ENCODE measurements at places on chromosomes 5 and 9.

GRCh38 chr9:87865626-87866025 lies 17.1 kb upstream of the SPATA31E1 start:
- no peak for DNase-seq

GRCh38 chr5:171990713-171991015 lies 15.8 kb downstream of the FBXW11 start:
- no peak for DNase-seq

GRCh38 chr9:10366171-10366779 lies 246.5 kb downstream of the PTPRD start:
- no peak for DNase-seq

DNA sequence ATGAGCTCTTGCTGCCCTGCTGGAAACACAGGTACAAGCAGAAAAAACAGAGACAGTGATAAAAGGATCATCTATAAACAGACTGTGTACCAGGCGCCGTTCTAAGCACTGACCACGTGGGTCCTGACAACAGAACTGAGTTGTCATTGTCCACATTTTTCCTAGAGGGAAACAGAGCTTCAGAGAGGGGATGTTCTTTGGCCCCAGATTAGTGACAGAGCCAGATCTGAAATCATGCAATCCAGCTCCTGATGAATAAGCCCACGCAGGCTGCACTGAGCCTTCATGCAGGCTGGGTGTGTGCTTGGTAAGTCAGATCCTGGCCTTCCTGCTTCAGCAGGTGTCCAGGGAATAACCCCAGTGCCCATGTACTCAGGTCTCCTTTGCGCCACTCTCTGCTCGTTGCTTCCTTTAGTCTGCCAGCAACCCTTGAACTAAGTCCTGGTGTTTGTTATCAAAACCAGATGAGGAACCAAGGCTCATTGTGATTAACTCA lies 22.8 kb upstream of the TCF7 start:
- no peak for DNase-seq

DNA sequence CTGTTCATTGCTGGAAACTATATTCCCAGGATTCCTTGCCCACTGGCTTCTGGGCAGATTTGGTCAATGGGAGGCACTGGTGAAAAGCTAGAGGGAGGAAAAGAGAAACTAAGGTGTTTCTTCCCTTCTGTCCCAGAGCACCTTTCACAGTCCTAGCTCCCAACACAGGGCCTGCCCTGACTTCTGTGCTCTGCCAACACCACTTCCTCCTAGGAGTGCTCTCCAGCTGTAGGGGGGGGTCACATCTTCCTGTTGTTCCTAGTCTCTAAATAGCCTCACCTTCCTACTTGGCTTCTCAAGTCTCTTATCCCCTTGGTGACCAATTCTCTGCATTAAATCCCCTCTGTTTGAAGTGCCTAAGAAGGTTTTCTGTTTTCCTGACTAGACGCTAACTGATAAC lies 115.4 kb downstream of the ADRB2 start:
- no peak for DNase-seq

GRCh38 chr5:118883362-118883761 lies 105.0 kb downstream of the DTWD2 start:
- no peak for DNase-seq

All from stimulated activated CD8-positive, alpha-beta memory T cell treated with anti-CD3 and anti-CD28 coated beads, Interleukin-2, amount 100 ng/mL, for 1 hour (primary cell).